Astrocyte of the cerebellum (primary cell): ENCODE measurements at places on chromosomes 1 and 21.

DNA sequence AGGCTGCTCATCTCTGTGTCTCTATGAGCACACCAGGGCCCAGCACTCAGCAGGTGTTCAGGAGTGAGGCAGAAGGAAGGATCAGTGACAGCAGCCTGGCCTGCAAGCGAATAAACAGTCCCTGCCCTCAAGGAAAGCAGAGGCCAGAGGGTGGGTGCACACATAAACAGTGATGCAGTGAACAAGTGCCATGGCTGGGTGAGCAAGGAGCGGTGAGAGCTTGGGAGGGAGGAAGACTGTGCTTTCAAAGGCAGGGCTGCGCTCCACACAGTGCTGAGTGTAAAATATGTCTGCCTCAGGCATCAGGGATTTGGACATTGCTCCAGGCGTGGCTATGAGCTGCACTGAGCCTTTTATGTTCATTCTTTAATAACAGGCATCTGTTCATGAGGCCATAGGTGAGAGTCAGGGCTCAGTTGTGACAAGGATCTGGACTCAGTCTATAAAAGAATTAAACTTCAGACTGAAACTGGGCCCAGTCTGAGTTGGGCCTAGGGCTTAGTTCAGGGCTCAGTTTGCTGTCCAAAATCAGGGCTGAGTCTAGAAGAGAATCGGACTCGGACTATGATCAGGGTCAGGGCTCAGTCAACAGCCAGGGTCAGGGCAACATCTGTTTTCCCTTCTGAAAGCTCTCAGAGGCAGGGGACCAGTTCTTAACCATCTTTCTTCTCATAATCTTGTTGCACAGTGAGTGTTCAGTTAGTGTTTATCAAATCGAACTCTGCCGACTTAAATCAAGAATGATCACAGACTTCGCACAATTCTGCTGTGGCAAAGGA lies 213.7 kb downstream of the FOXD2 start:
- DNase-seq: no peak

DNA sequence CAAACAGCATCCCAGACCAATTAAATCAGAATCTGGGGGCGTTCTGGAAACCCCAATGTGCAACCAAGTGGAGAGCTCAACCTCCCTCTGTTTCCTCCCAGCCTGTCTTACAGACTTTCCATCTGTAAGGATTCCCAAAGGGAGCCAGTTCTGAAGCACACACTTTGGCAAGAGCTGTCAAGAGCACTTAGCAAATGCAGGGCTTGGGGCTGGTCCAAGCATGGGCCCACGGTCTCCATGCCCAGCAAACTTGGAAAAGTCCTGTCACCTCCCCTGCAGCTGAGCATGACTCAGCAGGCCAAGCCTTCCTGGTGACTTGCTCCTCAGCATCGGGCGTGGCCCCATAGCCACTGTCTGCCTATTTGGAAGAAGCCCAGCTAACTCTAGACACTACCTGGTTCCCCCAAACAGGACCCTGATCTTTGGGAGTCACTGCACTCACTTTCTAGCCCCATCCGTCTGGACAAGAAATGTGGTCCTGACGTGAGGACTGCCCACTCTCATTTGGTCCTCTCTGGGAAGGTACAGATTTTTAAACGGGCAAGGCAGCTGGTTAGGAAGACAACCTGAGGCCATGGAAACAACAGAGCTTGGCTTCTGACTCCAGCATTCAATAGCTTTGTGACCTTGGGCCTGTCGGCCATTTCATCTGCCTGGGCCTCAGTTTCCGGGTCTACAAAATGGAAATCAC lies 16.9 kb downstream of the SLC2A1 start:
- no peak for DNase-seq

DNA sequence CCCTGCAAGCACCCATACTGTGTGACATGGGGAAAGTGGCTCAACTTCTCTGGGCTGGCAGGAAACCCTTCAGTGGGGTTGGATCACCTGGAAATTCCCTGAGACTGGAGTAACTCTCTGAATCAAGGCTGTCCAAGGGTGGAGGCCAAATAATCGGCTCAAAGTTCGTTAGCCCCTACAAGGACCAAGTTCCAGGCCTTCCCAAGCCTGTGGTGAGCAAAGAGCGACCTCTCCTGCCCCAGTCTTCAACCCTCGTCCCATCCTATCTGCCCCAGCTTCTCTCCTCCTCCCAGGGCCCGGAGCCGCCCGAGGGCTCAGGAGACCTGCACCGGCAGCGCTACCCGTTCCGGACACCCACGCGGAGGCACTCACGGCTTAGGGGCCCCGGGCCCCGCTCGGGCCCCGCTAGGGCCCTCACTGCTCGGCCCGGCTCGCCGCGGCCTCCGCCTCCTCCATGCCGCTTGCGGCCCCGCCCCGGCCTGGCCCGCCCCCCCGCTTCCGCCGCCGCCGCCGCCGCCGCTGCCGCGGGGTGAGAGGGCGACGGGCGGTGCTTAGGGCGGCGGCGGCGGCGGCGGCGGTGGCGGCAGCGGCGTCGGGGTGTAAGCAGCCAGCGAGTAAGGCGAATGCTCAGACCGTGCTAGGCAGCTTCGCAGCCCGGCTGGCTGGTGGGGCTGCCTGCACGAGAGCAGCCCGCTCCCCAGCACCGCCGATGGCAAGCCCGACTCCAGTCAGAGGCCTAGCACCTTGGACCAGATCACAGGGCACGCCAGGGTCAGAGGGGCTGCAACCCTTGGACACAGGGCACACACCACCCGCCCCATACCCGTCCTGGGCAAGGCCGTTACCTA lies at the start of gene POMGNT1:
POMGNT1 (minus strand) TSS at position 471 of the 848 bp plus-strand sequence. CDS start 613 bp downstream, outside the sequence.
- no peak for DNase-seq

DNA sequence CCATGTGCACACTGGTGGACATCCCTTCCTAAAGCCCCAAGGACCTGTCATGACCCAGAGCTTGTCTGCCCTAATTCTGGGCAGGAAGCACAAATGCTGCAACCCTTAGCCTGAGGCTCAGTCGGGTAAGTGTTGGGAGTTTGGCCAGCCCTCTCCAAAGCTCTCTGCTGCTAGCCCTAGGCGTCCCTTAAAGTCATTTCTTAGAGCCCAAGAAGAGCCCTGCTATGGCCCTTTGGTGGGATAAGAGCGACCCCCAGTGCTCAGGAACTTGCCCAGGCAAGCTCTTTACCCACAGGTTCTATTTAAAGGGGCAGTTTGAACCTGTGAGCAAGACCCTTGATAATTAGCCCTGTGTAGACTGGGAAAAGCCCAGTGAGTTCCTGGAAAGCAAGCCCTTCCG lies 356.8 kb downstream of the RRAGC start:
- no peak for DNase-seq

DNA sequence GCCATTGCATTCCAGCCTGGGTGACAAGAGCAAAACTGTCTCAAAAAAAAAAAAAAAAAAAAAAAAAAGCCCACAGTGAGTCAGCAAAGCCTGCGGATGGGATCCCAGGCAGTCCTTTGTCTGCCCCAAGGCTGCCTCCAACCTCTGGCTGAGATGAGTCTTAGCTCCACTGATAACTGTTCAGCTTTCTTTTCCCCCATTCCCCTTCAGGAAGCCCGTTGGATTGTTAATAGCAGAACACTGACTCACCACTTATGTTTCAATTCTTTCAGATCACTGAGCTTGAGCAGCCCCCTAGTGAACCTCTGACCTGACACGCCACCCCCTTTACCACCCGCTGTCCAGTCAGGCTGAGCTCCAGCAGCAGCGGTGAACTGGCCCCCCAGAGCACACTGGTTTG lies 57.5 kb downstream of the ERG start:
- DNase-seq: peak; percentile 83

- DNase-seq: no peak
Measured at GRCh38 chr1:39508857-39509305, 17.4 kb downstream of the BMP8A start.

DNA sequence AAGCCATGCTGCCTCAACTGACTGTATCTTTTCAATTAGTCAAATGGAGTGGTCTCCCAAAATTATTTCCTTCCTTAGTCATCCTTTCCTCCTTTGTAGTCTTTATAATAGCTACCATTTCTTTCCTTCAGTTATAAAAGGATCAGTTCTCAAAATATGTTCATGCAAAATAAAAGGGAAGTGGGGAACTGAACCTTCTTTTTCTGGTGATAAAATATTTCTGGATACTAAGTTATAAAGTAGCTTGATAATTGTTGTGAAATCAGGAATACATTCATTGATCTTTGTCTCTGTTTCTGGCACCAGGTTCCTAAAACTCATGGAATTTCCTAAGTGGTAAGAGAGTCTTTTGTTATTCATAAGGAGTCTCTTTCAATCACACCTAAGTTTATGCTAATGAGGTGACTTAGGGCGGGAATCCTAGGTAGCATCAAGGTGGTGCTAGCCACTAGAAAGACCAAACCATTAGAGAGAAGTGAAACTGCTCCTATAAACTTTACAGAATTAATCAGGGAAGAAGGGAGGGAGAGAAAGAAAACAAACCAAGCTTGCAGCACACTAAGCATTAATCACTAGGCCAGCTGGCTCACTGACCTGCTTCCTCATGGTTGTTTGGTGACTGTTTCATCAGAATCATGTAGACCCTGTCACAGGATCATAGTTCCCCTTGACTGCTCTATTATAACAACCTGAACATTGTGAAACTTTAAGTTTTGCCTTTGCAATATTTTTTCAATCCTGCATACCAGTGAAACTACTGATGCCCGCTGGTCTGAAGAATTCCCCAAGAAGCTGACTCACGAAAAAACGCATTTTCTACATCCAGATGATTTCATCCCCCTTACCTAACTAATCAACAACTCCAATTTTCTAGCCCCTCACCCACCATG lies 161.6 kb upstream of the PTBP2 start:
- peak; percentile 95 for DNase-seq

DNA sequence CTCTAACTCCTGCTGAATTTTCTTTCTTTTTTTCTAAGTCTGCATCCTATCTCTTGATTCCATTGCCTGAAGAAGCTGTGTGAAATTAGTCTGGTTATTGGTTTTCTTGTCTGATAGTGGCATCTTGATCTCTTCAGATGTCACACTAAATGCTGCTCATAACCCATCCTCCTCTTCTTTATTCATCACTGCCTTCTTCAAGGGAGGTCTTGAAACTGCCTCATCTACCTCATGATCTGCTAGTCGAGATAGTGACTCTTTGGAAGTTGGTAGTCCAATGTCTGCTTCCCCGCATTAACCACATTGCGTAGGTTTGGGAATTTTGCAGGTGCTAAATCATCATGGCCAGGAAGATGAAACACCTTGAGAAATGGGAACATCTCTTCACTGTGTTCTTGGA lies 15.7 kb downstream of the DYRK3 start:
- DNase-seq: no peak

GRCh38 chr1:154501423-154502065 lies 475 bp upstream of the TDRD10 start:
- no peak for DNase-seq

DNA sequence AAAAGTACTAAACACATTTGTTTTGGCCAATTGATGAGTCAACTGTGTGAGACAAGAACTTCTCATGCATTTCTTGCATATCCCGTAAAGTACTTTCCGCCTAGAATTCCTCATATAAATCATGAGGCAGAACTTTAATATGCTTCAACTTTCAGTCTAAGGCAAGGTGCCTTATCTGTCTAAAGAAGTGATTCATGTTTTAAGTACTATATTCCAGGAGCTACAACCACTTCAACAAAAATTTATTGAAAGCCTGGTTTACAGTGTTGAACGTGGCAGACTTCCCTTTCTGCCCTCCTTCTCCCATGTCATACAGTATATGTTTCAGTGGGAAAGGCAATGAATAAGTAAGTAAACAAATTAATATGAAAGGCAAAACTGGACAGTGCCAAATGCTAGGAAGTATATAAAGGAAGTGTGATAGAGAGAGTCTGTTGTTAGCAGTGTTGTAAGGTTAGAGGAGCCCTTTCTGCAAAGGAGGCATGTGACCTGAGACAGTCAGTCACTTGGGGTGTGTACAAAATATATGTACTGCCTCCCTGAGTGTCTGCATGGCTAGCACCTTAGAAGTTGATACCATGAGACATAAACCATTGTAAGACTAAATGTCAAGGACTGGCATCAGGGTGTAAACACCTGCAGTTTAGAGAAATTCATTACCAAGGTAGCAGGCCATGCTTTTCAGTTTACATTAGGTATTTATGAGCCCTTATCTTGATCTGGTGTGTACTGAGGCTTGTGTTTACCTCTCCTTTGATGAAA lies 362.2 kb downstream of the SRGAP2C start:
- no peak for DNase-seq

DNA sequence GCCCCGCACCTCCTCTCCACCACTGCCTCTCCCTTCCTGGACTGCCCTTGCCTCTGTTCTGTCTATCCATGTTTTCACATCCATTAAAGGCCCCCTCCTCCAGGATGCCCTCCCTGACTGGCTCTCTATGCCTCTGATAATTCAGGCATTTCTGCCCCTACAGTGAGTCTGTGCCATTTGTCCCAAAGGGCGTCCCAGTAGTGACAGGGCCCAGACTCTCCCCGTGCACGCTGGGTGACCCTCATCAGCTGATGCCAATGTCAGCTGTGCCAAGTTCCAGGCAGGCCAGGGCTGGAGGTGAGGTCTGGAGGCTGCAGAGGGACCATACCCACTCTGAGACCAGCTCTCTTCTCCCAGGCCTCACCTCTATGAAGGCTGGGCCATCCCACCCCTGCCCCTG lies 3.2 kb upstream of the PLEKHG5 start:
- no peak for DNase-seq

DNA sequence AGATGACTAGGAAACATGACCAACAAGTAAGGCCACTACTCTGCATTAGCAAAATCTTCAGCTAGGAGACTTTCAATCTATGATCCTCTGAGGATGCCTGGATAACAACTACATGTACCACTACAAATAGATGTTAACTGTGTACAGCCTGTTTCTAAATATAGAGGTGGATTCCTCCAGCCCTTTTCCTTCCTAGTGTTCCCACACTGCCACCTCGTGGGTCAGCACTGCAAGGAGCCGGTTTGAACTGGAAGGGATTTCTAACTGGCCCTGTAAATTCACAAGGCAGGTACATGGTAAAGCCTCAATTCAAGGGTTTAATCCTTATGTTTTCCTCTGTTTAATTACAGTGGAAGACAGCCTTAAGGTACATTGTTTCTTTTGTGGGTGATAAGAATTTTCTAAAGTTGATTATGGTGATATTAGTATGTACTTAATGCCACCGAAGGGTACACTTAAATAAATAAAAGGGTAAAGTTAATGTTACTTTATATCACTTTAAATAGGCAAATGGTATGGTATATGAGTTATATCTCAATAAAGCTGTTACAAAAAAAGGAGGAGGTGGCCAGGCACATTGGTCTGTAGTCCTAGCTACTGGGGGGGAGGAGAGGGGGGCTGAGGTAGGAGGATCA lies 14.4 kb downstream of the SMYD3 start:
- peak; percentile 63 for DNase-seq

GRCh38 chr1:77282866-77283539 lies 1.2 kb downstream of the AK5 start:
- no peak for DNase-seq
